Ureter (tissue), 1 donor: ENCODE measurements at places on chromosomes 2 and 18. TPM values are rescaled to one million over a fixed set of nuclear protein-coding genes. Genes with fewer than 3 reads are reported as not detected.

The KCNK3 gene
- total RNA-seq: 9.2 TPM

DNA sequence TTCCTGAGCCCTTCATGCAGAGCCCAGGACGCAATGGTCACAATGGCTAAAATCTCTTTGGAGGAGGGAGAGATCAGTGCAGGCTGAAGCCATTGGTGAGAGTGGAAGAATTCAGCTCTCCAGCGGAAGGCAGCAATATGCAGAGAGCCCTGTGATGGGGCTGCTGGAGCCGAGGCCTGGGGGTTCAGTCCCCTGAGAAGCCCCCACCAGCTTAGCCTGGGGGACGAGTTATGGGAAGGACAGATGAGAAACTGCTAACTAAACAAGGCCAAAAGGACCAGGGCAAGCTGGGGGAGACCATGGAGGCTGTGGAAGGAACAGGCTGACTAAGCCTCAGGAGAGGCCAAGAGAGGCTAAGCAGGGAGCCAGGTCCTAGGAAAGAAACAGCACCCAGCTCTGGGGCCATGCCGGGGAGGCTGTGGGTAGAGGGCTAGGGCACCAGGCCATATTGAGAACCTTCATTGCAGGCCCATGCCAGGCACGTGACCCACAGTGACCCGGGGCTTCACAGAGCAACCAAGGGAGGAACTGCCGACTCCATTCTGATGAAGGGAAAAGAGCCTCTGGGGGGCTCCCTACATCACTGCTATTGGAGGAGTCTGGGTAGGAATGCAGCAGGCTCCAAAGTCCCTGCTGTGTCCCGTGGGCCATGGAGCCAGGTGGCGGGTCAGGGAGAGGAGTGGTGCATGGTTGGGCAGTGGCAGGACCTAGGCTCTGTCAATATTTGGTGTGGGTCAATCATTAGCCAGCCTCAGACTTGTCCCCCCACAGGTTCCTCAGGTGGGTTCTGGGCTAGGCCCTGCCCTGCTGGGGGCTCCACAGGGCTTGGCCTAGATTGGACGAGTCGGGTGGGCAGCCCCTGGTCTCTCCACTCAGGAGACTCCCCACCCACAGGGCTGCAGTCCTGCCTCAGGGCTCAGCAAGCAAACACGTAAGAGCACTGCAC is 19.8 kb downstream of the PROC start:
- no peak for DNase-seq

GRCh38 chr2:146982393-146982846 is 862.4 kb upstream of the ACVR2A start:
- DNase-seq: no peak

- no peak for DNase-seq
These were observed 7.0 kb upstream of the RPIA start for GRCh38 chr2:88684519-88684918.

- DNase-seq: no peak
These were observed 33.1 kb upstream of the PELI1 start for GRCh38 chr2:64177315-64177714.

GRCh38 chr2:228283491-228284171 is 102.1 kb upstream of the SPHKAP start:
- DNase-seq: no peak

DNA sequence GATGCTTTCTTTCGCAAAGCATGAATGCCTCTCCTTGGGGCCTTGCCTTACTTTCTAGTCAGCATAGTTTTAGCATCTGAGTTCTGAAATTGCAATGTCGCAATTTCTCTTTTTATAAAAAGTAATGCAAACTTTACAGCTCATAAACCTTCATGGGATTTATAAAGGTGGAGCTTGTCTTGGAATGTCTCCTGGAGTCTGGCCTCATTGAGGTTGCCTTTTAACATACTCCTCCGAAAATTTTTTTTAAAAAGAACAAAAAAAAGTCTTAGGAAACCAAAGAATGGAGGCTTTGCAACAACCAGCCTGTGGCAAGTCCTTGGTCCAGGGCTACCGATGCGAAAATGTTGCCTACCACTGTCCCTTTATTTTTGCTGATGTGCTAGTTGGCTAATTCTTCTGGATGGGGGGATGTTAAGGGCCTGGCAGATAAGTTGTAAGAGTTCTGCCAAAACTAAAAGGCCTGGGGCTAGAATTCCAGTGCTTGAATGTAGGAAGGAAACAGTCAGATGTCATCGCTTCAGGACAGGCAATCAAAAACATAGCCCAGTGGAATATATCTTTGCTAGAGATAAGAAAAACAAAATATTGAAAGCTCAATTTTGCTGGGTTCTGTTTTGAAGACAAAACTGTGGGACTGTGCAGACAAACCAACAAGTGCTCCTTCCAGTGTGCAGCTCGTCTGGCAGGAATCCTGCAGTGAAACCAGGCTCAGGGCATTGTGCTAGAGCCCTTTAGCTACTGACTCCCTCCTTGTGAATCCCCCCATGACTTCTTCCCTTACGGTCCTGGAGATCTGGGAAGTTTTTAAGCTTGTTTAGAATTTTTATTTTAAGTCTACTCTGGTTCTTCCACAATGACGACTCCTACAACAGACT is 213.0 kb downstream of the PIEZO2 start:
- DNase-seq: no peak

DNA sequence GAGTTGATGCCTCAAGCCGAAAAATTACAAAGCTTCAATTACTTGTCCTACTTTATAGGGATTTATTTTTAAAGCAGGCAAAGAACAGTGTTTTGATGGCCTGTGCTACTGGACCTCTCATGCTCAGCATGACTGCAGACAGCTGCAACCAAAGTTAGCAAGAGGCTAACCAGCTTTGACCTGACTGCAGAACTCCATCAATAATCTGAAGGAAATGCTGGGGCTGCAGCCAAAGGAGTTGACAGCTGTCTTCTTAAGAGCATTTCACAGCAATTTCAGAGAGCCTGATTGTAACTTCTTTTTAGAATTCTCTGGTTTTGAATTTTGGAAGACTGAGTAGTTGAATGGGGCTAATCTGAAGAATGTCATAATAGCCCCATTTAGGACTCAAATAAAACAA is 46.5 kb upstream of the SESTD1 start:
- no peak for DNase-seq

GRCh38 chr2:100393362-100393761 is 24.1 kb downstream of the CHST10 start:
- no peak for DNase-seq
